ENCODE measurements at places on chromosomes 2 and 18.

GRCh38 chr2:43387092-43388062 lies 161.0 kb upstream of the ZFP36L2 start:
- no peak for DNase-seq

GRCh38 chr2:10039658-10040410 lies 3.5 kb upstream of the KLF11 start:
- DNase-seq = no peak

- no peak for DNase-seq
These were observed 545 bp downstream of the GTF3C2 start for GRCh38 chr2:27356056-27356381.

DNA sequence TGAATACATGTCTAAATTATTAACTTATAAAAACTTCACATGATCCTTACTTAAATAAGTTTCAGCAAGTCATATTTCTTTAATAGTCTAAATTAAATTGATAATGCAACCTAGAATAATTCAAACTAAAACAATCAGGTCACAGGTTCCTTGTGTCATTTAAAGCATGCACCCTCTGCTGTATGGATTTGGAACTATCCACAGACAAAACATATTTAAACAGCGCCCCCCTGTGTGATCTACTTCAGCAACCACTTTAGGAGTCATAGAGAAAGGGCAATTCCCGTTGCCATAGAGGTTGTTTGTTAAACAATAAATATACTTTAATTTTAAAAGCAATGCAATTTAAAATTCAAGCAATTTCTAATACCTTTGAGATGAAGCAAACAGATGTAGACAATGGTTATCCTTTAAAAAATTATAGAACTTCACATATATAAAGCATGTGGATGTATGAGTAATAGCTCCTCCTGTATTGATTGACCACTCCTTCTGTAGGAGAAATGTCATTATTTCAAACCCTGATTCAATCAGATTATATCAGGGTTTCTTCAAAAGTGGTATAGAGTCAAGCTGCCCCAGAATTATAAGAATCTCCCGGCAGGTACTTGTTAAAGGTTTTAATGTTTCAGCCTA lies 21.2 kb downstream of the GRB14 start:
- DNase-seq = no peak

GRCh38 chr2:147356157-147356556 lies 488.7 kb upstream of the ACVR2A start:
- DNase-seq = no peak

- DNase-seq = no peak
These were observed 28.5 kb downstream of the UXS1 start for GRCh38 chr2:106165561-106165960.

GRCh38 chr18:30754846-30755245 lies 287.7 kb downstream of the DSC3 start:
- DNase-seq = no peak

GRCh38 chr2:180222644-180223043 lies 215.5 kb upstream of the CWC22 start:
- no peak for DNase-seq

DNA sequence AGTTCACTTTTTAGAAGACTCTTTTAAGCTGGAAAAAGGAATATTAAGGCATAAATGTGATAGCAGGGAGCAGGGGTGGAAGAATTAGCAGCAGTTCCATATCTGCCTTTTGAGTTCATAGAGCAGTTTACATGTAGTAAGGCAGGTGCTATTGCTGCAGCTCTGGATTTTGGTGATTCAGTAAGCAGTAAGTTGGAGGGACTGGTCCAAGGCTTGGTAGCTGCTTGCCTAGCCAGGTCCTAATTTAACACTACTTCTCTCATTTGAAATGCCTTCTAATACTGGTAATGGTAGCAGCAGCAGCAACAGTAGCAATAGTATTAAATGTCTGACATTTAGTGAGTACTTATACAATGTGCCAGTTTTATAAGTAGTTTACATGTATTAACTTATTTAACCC lies 30.0 kb downstream of the HAT1 start:
- no peak for DNase-seq

DNA sequence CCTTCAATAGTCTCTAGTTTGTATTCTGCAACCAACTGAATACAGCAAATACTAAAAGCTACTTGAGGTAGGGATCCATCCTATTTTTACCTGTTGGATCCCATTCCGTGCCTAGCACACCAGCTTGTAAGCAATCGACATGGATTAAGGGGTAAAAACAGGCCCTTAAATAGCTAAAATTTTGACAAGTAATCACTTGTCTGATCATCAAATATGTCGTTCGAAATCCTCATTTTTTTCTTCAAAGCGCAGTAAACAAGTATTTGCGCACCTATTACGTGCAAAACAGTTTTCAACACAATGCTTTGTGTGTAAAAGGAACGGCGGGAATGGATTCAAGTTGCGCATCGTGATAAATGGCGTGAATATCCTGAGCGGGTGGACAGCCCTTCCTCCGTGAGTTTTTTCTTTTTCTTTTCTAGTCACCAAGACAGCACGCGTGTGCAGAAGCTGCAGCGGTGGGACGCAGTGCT lies 1.4 kb upstream of the ACVR2A start:
- DNase-seq = no peak

- no peak for DNase-seq
These were observed 123.9 kb downstream of the MC4R start for GRCh38 chr18:60248336-60249330.

DNA sequence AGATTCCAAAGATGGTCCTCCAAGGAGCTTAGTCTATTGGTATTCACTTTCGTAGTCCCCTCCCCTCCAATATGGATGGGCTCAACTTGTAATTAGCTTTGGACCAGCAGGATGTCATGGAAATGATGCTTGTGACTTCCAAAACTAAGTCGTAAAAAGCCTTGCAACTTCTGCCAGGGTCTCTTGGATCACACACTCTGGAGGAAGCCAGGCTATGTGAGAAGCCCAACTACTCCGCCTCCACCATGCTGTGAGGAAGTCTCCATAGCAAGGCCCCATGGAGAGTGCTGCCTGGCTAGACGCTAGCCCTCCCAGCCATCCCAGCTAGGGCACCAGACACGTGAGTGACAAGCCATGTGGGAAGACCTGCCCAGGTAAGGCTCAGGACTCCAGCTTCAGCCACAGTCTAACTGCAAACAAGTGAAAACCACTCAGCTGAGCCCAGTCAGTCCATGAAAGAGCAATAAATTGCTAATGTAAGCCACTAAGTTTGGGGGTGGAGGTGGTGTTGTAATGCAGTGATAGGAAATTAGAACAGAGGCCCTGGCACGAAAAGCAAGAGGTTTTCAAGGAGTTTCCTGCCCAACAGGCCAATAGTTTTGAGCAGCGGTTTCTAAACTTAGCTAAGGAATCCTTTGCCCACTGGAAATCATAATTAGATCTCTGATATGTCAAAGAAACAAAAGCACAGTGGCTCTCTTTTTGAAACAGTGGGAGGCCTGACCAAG lies 77.5 kb upstream of the GLI2 start:
- DNase-seq = no peak

- DNase-seq = no peak
These were observed 1.9 kb upstream of the NAB1 start for GRCh38 chr2:190646780-190647522.

DNA sequence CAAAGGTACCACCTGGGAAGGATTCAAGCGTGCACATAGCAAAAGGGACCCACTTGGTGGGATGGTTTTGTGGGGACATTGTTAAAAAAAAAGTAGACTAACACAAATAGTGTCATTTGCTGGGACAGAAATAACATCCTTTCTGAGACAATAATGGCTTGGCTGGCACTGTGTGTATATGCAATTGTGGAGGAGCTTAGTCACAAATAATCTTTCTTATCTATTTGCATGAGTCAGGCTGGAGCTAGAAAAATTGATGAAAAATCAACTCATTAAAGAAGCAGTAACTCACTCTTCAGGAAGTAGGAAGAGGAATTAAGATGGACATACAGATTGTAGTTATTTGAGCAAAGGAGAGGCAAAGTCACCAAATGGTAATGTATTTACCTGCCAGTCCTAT lies 29.5 kb upstream of the ITGB6 start:
- no peak for DNase-seq

DNA sequence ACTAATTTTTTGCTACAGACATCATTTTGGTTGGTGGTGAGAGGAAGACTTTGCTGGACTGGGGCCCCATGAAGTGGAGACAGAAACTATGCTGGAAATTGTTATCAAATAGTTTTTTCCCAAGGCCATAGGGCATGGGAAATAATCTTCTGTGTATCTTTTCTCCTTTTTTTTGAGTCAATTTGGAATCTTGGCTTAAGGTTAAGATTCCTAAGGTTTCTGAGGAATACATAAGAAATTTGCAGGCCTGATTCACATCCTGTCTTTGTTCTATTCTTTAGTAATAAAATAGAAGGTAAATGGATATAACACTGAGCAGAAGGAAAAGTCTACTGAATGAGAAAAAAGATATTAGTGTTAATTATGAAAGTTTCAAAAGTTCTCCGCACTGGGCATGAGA lies 16.6 kb downstream of the SMC6 start:
- DNase-seq = no peak

- no peak for DNase-seq
These were observed 1.1 kb downstream of the NPC1 start for GRCh38 chr18:23585007-23585871.

GRCh38 chr2:179057737-179058136 lies 7.8 kb upstream of the CCDC141 start:
- DNase-seq = no peak

- DNase-seq = no peak
These were observed 24.4 kb upstream of the FAM117B start for GRCh38 chr2:202610380-202610779.

- DNase-seq = no peak
These were observed 98.2 kb downstream of the BABAM2 start for GRCh38 chr2:27988718-27989117.

GRCh38 chr2:205405752-205406151 lies 276.5 kb upstream of the NRP2 start:
- no peak for DNase-seq

GRCh38 chr2:101152272-101153076 lies 1.3 kb upstream of the TBC1D8 start:
- no peak for DNase-seq

DNA sequence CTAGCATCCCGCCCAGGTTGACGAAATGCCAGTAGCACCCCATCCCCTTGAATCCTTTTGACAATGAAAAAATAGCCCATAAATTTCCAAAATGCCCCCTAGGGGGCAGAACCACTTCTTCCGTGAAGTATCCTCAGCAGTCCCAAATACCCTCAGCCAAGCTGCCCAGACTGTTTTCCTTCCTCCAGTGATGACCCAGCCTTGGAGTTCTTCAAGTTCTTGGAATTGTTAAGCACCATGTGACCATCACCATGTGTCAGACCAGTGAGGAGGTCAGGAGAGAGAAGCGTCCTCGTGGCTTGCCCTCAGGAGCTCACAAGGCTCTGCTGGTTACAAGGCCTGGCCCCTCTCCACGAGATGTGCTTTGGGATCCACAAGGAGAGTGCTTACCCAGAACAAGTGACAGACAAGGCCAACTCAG lies 1.4 kb upstream of the SLC23A3 start:
- DNase-seq = no peak

- no peak for DNase-seq
These were observed 9.8 kb downstream of the SNORC start for GRCh38 chr2:232879618-232880494.
